NCI-H1105 (cell line): ENCODE measurements at places on chromosomes 11 and 22.

- no peak for DNase-seq
These were observed 2.3 kb downstream of the AP5B1 start for GRCh38 chr11:65778431-65778900.

DNA sequence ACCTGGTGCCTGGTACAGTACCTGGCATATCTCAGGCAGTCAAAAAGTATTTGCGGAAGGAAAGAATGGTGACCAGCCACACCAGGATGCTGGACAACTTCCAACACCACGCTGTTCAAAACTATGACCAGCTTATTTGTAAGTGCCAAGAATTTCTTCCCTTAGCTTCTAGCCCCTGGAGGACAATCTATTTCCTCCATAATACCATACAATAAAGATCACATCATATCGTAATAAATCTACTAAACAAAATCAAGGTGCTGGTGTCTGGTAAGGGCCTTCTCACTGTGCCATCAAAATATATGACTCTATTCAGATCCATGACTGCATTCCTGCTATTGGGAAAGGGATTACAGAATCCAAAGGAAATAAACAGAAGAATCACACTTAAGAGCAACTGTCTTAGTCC lies 51.5 kb downstream of the ALG9 start:
- no peak for DNase-seq

- DNase-seq, result no peak
These were observed 272.1 kb downstream of the FAM76B start for GRCh38 chr11:95517453-95517852.

- DNase-seq, result no peak
These were observed 40.4 kb downstream of the RRAS2 start for GRCh38 chr11:14318581-14318981.

- DNase-seq, result no peak
These were observed 7.8 kb upstream of the TMEM216 start for GRCh38 chr11:61384271-61385242.

DNA sequence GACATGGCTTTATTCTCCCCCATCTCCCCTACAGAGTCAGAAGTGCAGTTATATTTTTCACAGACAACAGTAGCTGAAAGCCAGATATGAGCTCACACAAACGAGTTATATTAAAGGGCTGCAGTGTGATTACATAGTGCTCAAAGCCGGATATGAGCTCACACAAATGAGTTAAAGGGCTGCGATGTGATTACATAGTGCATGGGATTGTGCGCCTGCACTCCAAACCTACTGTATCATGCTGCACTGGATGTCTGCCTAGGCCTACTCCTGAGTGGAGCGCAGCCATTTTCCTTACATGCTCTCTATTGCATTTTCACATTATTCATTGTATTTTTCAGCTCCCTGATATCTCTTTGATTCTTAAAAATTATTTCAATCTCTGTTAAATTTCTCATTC lies 414.6 kb upstream of the LARGE1 start:
- DNase-seq, result no peak

DNA sequence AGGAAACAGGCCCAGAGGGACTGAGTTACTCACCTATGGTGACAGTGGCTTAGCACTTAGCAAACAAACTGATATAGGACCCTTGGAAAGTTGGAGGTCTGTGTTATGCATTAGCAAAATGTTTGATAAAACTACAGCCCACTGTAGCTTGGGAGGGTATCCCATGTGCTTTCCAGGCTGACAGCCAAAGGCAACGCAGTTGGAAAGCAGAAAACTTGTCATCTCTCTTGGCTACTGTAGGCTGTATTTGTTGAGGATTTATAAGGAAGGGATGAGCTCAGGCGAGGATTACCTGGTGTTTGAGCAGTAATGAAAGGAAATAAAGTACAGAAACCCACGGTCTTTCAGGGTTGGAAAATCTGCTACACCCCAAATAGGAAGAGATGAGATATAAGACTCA lies 23.8 kb downstream of the SDHAF2 start:
- no peak for DNase-seq
